Hematopoietic multipotent progenitor cell treated with erythropoietin and hydrocortisone succinate and interleukin-3 and kit ligand, for 15 days (in vitro differentiated cells): ENCODE measurements at places on chromosomes 3 and 15.

GRCh38 chr3:129445471-129445870, 5.4 kb downstream of the IFT122 start:
- DNase-seq: no peak

DNA sequence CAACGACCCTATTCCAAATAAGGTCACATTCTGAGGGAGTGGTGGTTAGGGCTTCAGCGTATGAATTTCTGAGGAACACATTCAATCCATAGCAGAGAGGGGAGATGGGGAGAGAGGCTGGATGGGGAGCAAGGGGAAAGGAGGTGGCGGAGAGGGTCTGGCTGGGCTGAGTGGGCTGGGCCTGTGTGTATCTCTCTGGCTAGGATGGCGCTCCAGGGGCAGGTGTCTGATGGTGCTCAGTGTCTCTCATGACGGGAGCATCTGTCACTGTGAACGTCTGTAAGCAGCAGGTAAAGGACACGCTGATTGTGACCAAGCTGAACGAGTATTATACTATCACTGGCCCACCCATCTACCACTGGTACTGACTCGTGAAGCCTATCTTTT, 159.6 kb downstream of the XXYLT1 start:
- DNase-seq: no peak

GRCh38 chr3:58107597-58107996, 99.4 kb downstream of the FLNB start:
- no peak for DNase-seq

DNA sequence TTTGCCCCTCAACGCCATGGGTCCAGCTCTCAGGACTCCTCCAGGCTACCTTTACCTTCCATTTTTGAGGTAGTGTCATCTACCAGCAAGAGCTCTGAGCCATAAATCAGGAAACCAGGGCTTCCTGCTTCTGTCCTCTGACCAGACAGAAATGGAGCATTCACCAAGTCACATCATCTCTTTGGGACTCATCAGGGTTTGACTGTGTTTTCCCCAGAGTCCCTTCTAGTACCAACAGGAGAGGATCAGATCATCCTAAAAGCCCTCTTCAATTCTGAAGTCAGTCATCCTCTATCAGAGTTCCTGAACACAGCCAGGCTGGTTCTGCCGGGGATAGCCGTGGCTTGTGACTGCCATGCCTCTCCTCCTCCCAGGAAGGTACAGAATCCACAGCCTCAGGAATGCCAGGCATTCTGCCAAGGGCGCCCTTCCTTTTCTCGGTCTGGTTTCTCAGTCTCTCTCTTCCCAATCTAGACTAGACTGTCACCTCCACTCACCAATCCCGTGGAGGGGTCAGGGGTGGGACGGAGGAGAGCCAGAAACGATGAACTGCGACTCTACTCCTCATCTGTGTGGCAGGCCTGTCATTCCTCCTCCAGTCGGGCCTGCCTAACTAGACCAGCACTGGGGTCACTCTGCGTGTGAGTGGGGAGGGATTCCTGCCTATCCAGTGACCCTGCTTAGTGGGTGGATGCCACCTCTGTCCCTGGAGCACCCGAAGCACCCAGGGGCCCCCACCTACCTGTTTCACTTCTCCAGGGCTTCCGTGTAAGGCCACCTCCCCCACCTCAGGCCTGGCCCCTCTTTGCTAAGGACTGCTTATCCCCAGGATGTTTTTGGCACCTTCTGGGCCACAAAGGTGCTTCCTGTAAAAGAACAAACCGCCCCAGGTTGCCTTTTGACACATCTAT, 30.9 kb downstream of the CCNL1 start:
- DNase-seq: no peak

DNA sequence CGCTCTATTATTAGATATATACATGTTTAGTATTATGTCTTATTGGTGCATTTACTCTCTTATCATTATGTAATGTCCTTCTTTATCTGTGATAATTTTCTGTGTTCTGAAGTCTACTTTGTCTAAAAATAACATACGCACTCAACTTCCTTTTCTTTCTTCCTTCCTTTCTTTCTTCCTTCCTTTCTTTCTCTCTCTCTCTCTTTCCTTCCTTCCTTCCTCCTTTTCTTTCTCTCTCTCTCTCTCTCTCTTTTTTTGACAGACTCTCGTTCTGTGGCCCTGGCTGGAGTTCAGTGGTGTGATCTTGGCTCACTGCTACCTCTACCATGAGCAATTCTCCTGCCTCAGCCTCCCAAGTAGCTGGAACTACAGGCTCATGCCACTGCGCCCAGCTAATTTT, 15.2 kb downstream of the ADIPOQ start:
- no peak for DNase-seq

GRCh38 chr3:26260139-26260538, 362.4 kb upstream of the LRRC3B start:
- no peak for DNase-seq

DNA sequence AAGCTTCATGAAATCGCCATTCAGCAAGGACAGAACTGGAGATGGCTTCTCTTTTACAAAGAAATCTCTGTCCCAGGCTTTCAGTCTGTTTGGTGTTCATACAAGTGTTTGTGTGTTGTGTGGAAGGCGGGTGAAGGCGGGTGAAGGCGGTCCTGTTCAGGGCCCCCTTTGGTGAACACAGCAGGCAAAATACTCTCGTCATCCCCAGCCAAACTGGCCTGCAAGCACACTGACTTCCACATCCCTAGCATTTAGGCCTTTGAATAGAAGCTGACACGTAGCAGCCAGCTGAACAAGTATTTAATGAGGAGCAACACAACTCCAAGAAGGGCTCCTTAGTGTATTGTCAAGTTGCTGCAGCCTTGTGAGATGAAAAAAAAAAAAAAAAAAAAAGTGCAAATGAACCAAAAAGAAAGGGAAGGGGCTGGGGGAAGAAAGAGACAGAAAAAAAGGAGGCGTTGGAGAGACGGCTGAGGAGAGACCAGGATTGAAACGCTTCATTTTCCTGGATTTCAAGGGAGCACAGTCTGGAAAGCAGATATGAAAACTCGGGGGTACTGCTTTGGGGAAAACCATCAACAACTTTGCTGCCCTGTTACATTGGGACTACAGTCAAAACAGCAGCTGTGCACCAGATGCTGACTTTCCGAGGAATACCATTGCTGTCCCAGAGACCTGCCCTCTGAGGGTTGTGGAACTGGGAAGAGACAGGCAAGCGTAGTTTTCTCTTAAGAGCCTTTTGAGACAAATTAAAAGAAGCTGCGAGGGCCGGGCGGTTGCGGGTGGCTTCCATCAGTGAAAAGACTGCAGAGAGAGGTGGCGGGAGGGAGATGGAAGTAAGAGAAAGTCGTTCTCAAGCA, 74.6 kb downstream of the TGFBR2 start:
- DNase-seq: no peak

DNA sequence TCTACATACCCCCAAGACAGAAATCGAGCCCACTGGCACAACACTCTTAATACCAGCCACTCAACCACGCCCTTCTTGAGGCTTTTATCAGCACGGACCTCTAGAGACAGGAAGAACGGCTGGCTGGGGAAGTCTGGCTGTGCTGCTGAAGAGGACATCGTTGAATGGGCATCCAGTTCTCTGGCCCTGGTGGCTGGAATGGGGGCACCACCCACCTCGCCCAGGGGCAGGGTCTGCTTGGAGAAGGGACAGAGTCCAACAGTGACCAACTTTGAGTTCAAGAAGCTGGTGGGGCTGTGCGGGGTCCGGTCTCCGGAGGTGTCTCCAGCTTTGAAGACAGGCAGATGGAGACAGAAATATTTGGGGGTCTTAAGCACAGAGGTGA, 77.5 kb downstream of the ATP10A start:
- DNase-seq: no peak

- no peak for DNase-seq
Observed at GRCh38 chr3:182501856-182502255, 291.4 kb upstream of the ATP11B start.

DNA sequence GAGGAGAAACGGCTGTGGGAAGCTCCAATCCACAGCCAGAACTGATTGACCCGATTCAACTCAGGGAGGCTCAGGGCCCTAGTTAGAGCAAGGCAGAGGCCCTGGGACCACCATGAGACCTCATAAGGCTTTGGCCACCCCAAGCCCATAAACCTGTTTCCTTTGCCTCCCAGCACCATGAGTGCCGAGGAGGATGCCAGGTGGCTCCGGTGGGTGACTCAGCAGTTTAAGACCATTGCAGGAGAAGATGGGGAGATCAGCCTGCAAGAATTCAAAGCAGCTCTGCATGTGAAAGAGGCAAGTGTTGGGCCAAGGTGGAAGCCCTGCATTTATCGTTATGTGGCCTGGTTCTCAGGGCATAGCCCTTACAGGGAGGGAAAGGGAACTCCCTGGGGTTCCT, 11.9 kb downstream of the NOX5 start:
- DNase-seq: no peak

- DNase-seq: no peak
Observed at GRCh38 chr3:149407898-149408297, 30.4 kb upstream of the TM4SF1 start.

GRCh38 chr3:39140341-39140971, 12.9 kb downstream of the CSRNP1 start:
- DNase-seq: no peak

DNA sequence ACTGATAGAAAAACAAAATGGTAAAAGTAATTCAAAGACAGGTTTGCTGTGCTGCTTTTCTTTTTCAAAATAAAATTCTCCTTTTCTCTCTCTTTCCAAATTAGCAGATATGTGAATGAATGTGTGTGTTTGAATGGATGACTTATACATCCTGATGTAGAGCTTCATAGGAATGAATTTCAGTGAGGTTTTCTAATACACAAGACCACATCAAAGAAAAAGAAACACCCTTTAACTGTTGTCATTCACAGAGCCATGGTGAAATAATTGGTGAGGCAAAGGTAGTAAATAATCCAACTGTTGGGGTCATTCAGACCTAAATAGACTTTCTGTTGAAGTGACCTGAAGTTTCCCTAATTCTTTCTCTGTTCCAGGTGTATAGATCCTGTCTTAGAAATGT, 139.1 kb upstream of the ZPLD1 start:
- no peak for DNase-seq

GRCh38 chr3:37635251-37635650, 226.4 kb upstream of the CTDSPL start:
- DNase-seq: no peak

DNA sequence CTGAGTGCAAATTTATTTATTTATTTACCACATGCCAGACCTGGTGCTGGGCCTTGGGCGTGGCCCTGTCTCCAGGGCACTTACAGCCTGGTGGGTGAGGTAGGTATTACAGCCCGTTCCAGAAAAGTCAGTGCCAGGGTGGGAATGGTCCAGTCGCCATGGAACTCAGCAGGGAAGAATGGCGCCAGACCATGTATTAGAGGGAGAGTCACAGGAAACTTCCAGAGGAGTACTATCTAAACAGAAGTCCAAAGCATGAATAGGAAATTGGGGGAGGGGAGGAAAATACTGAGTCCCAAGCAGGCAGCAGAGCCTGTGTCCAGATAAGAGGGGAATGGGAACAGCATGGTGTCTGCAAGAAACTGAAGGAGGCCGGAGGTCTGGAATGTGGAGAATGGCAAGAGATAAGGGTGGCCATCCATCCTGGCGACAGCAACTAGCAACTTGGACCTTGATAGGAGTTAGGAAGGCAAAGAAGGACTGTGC, 27.0 kb downstream of the SH3BP5 start:
- DNase-seq: no peak

GRCh38 chr15:96184297-96184696, 146.2 kb upstream of the NR2F2 start:
- no peak for DNase-seq

GRCh38 chr3:157607826-157608405, 104.7 kb upstream of the VEPH1 start:
- DNase-seq: no peak
